Astrocyte (in vitro differentiated cells and primary cell): ENCODE measurements at places on chromosomes 6 and 20.

DNA sequence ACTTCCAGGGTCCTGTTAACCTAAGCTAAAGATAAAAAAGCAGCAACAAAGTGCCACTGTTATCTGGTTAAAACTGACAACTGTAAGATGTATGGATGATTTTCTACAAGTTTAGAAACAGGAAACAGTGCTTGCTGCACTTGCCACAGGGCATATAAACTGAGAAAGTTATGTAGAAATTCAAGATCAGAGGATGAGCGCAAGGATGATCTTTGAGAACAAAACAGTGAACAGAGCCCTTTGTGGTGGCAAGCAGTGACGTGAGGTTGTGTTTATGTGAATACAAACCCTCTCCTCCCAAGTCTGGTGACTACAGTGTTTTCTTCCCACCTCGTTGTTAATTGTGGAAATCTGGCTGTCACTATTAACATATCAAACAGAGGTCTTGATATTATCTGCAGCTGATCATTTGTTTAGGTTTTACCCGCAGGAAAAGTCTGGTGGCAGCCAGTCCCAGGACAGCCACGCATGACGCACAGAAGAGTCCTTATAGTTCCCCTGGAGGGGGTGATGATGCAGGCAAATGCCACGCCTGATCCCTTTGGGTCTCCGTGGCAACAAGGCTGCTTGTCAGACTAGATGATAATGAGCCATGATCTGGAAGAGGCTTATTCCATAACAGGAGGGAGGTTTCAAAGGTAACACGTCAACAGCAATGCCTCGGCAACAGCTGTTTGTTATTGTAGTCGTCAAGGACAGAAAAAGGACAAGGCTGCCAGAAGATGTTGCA, 43.1 kb upstream of the TNFAIP3 start:
- H3K4me3 ChIP-seq = no peak overlapping the region
- peaks cover 7% of the 10 kb centered on the region for H3K4me1 ChIP-seq
- H3K27me3 ChIP-seq = no peaks in the 10 kb centered on the region
- DNase-seq = peak; percentile 72
- H3K36me3 ChIP-seq = no peaks in the 10 kb centered on the region

DNA sequence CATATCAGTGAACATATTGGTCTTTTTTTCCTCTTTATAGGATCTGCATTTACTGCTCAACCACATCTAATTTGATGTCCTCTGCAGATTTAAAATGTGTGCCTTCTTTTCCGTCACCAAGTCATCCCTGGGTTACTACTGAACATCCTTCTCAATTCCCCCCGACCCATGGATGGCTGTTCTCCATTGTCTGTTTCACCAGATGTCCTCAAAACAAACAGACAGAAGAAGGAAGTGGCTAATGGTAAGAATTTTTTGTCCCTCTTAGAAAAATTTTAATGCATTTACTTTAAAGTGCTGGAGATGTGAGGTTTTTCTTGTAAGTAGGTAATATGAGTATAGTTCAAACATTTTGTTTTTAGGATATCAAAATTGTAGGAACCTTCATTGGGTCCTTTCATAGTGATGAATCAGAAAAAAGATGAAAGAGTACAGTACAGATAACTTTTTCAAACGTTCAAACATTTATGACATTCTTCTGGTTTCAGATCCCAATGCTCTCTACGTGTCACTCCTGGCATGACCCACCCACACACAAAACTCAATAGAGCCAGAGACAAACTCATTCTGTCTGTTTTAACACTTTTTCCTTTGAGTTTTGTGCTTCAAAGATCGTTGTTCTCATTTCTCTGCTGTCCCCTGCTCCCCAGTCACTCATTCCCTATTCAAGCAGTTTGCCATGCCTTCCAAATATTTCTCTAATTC, 276.4 kb downstream of the PRL start:
- H3K27me3 ChIP-seq = no peaks in the 10 kb centered on the region
- no peak overlapping the region for H3K4me3 ChIP-seq

DNA sequence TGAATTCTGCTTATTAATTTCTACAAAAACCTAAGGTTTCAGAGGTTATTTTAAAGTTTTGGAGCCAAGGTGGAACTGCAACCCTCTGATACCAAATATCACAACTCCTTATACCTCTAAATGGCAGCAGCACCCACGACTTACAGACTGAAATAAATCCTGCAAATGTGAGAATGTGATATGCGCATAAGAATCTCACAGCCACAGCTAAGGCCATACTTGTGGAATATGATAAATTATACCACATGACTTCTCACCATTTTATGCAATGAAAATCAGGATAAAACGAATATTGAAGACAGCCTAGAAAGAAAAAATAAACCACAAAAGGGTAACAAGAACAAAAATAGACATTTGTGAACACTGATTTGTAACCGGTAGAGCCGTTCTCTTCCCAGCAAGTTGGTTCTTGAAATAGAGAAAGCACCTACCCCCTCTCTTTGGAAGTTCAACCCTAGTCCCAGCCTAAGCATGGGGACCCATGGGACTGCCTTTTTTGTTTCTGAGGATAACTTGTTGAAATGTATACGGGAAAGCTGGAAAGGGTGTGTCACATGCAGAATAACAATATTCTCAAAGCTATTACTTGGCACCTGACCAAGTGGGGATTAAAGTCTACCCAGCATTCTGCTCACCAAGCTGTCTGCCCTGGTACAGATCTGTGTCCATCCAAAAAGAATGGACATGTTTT, 47.1 kb upstream of the MCM9 start:
- no peak overlapping the region for H3K27ac ChIP-seq
- H3K27me3 ChIP-seq = no peaks in the 10 kb centered on the region
- no peaks in the 10 kb centered on the region for H3K4me1 ChIP-seq
- DNase-seq = no peak
- H3K36me3 ChIP-seq = no peaks in the 10 kb centered on the region
- no peak overlapping the region for H3K4me3 ChIP-seq

DNA sequence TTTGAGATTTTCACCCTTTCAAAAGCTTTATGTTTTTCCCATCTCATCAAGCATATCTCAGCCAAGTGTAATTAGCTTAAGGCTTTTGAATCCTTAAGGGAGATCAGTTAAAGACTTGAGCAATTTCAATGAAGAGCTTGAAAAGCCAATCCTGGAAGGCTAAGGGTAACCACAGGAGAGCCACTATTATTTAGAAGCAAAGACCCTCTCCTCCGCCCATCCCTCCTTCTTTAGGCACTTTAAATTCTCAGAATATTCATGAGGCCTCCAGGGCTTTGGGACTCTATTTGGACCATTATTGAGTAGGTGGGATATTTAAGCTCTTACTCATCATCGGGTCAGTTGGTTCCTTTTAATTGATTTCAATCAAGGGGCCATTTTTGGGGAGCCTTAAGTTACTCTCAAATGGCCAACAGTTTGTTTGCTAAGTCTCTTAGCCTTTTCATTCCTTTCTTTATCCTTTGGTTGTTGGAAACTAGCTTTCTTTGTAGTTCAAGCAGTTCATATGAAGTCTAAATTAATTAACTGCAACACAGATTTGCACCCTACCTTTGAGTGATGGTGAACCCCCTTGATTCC, 567.2 kb downstream of the KIF16B start:
- H3K27ac ChIP-seq = no peak overlapping the region
- no peak for DNase-seq
- H3K36me3 ChIP-seq = no peaks in the 10 kb centered on the region
- H3K27me3 ChIP-seq = no peaks in the 10 kb centered on the region

GRCh38 chr6:168368936-168369335, 49.4 kb upstream of the DACT2 start:
- no peaks in the 10 kb centered on the region for H3K4me1 ChIP-seq
- H3K27me3 ChIP-seq = no peaks in the 10 kb centered on the region
- H3K27ac ChIP-seq = no peak overlapping the region
- DNase-seq = no peak
- H3K36me3 ChIP-seq = no peaks in the 10 kb centered on the region

- DNase-seq = no peak
- H3K27me3 ChIP-seq = peaks cover 10% of the 10 kb centered on the region
- H3K4me1 ChIP-seq = peaks cover 6% of the 10 kb centered on the region
- H3K36me3 ChIP-seq = no peaks in the 10 kb centered on the region
- H3K27ac ChIP-seq = no peak overlapping the region
Observed at GRCh38 chr20:57897156-57897874, 187.5 kb upstream of the PMEPA1 start.

- no peak overlapping the region for H3K27ac ChIP-seq
- H3K27me3 ChIP-seq = no peaks in the 10 kb centered on the region
- DNase-seq = no peak
- peaks cover 13% of the 10 kb centered on the region for H3K4me1 ChIP-seq
- H3K36me3 ChIP-seq = no peaks in the 10 kb centered on the region
- H3K4me3 ChIP-seq = no peak overlapping the region
Observed at GRCh38 chr6:43947860-43948259, 177.8 kb downstream of the VEGFA start.

DNA sequence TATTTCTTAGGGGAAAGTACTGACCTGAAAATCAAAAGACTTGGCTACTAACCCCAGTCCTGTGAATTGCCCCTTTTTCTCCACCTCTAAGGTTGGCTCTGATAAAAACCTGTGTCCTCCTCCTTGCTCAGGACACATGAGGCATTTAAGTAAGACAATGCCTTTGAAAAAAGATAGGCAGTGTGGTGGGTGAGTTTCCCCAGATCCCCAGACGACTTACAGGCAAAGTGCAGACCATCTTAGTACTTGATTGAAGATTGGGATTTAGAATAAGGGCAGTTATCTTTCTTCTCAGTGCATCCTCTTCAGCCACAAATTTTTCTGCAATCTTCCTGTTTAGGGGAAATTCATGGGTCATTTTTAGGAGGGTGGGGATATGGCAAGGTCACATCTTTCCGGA, 87.8 kb downstream of the KIZ start:
- no peaks in the 10 kb centered on the region for H3K27me3 ChIP-seq
- H3K27ac ChIP-seq = no peak overlapping the region
- H3K4me1 ChIP-seq = no peaks in the 10 kb centered on the region
- H3K36me3 ChIP-seq = no peaks in the 10 kb centered on the region

- no peak overlapping the region for H3K27ac ChIP-seq
- H3K4me3 ChIP-seq = no peak overlapping the region
- no peak for DNase-seq
- no peaks in the 10 kb centered on the region for H3K36me3 ChIP-seq
- H3K4me1 ChIP-seq = no peaks in the 10 kb centered on the region
Observed at GRCh38 chr20:17463711-17464110, 67.5 kb downstream of the BFSP1 start.

DNA sequence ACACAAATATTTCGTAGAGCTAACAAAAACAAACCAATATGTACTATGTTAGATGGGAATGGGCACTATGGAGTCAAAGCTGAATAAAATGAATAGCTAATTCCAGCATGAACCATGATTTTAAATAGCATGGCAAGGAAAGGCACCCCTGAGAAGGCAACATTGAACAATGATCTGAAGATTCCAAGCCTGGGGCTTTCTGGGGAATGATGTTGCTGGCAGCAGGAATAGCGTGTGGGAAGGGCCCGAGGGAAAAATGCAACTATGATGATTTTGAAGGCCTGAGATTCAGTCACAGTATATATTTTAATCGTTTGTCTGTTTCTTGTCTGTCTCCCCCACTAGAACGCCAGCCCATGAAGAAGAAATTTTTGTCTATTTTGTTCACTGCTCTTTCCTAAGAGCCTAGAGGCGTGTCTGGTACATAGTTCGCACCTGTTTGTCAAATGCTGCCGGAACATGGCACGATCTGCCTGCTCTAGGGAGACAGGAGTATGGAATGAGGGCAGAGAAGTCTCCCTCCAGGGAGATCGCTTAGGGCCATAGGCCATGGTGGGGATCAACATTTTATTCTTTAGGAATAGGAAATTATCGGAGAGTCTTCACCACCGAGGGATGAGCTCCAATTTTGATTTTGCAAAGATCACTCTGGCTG, 84.8 kb upstream of the EYA2 start:
- no peak overlapping the region for H3K27ac ChIP-seq
- no peak overlapping the region for H3K4me3 ChIP-seq
- DNase-seq = no peak
- peaks cover 5% of the 10 kb centered on the region for H3K4me1 ChIP-seq

- no peaks in the 10 kb centered on the region for H3K36me3 ChIP-seq
- no peak within 1 kb of the TSS for H3K27ac ChIP-seq
- DNase-seq = peak; percentile 54
- no peak within 1 kb of the TSS for H3K4me3 ChIP-seq
- peaks cover 7% of the 10 kb centered on the region for H3K4me1 ChIP-seq
Observed at GRCh38 chr6:127459231-127459641, at the start of gene KIAA0408. Gene KIAA0408, minus strand, starts transcription at chr6:127459389. Its CDS starts 5,408 bp downstream, at chr6:127453981.
